ENCODE measurements at places on chromosomes 3 and 15.

- no peak for DNase-seq
- no peak overlapping the region for H3K4me3 ChIP-seq
- H3K27me3 ChIP-seq, result no peaks in the 10 kb centered on the region
Measured at GRCh38 chr3:60504827-60505457, 746.3 kb downstream of the FHIT start.

DNA sequence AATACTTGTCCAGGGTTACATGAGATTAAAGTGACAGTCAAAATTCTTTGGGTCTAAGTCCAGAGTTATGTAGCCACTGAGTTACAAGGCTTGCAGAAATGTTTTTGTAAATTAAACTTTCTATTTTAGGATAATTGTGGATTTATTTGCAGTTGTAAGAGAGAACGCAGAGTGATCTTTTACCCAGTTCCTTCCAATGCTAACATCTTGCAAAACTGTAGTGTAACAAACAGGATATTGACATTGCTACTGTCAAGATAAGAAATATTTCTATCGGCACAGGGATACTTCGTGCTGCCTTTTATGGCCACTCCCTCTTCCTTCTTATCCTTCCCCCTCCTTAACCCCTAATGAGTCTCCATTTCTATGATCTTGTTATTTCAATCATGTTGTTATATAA, 1022.9 kb downstream of the MCTP2 start:
- H3K27ac ChIP-seq, result no peak overlapping the region
- no peaks in the 10 kb centered on the region for H3K27me3 ChIP-seq
- no peak for DNase-seq

- DNase-seq, result no peak
- no peak overlapping the region for H3K4me3 ChIP-seq
- H3K27ac ChIP-seq, result no peak overlapping the region
- no peaks in the 10 kb centered on the region for H3K27me3 ChIP-seq
Measured at GRCh38 chr3:172321035-172321434, 127.2 kb downstream of the GHSR start.

GRCh38 chr15:68797191-68797590, 23.5 kb downstream of the ANP32A start:
- H3K4me1 ChIP-seq, result peaks cover 19% of the 10 kb centered on the region
- no peak overlapping the region for H3K27ac ChIP-seq
- DNase-seq, result no peak
- no peak overlapping the region for H3K4me3 ChIP-seq
- no peaks in the 10 kb centered on the region for H3K27me3 ChIP-seq

- no peaks in the 10 kb centered on the region for H3K4me1 ChIP-seq
- H3K27me3 ChIP-seq, result no peaks in the 10 kb centered on the region
- H3K4me3 ChIP-seq, result no peak overlapping the region
- no peaks in the 10 kb centered on the region for H3K36me3 ChIP-seq
- no peak for DNase-seq
Measured at GRCh38 chr15:77076323-77076915, 5.5 kb upstream of the TSPAN3 start.

GRCh38 chr15:34241376-34242330, 16.8 kb downstream of the EMC4 start:
- no peak overlapping the region for H3K4me3 ChIP-seq
- DNase-seq, result no peak
- H3K27me3 ChIP-seq, result no peaks in the 10 kb centered on the region

DNA sequence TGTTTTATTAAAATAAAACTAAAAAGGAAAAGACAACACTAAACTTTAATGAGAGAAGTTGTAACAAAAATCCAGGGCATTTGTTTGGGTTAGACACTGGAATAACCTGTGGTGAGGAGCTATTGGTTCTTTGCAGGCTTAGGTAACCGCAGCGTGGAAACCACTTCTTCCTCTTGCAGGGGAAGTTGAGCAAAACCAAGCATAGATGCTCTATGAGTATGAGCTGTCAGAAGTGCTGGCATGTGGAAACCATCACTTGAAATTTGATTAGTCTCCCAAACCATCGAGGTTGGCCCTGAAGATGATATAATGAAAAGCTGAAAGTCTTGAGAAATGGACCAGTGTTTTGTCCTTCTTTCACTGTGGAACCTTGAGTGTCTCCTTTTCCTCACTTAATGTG, 127.1 kb upstream of the RBMS3 start:
- H3K27me3 ChIP-seq, result no peaks in the 10 kb centered on the region
- no peak overlapping the region for H3K27ac ChIP-seq
- H3K4me3 ChIP-seq, result no peak overlapping the region
- no peaks in the 10 kb centered on the region for H3K4me1 ChIP-seq
- H3K36me3 ChIP-seq, result no peaks in the 10 kb centered on the region
- no peak for DNase-seq

GRCh38 chr3:99023590-99024192, 122.2 kb upstream of the DCBLD2 start:
- no peak overlapping the region for H3K4me3 ChIP-seq
- H3K36me3 ChIP-seq, result no peaks in the 10 kb centered on the region
- H3K4me1 ChIP-seq, result no peaks in the 10 kb centered on the region
- no peak for DNase-seq
- no peaks in the 10 kb centered on the region for H3K27me3 ChIP-seq

DNA sequence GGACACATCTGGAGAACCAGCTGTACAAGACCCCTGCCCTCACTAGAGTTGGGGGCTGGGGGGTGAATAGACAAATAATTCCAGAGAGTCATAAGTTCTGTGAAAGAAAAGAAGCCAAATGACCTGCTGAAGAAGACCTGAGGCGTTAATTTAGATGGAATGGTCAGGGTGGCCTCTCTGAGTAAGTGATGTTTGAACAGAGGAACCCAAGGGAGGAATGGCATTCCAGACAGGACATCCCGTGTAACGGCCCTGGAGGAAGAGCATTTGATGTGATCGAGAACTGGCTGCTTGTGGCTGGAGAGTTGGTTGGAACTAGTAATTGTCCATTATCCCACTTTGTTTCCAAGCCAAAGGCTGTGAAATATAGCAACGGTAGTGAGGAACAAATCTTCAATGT, 1.7 kb downstream of the NR2C2 start:
- H3K27ac ChIP-seq, result no peak overlapping the region
- H3K4me3 ChIP-seq, result peak overlapping the region; percentile 82
- no peaks in the 10 kb centered on the region for H3K36me3 ChIP-seq
- H3K4me1 ChIP-seq, result peaks cover 6% of the 10 kb centered on the region
- no peak for DNase-seq

GRCh38 chr3:5022187-5022965, 43.1 kb downstream of the BHLHE40 start:
- no peak overlapping the region for H3K4me3 ChIP-seq
- H3K4me1 ChIP-seq, result peaks cover 4% of the 10 kb centered on the region
- no peak for DNase-seq
- no peaks in the 10 kb centered on the region for H3K27me3 ChIP-seq
- no peaks in the 10 kb centered on the region for H3K36me3 ChIP-seq

GRCh38 chr15:57160823-57161560, 215.3 kb upstream of the CGNL1 start:
- peaks cover 2% of the 10 kb centered on the region for H3K4me1 ChIP-seq
- no peaks in the 10 kb centered on the region for H3K36me3 ChIP-seq

- no peaks in the 10 kb centered on the region for H3K4me1 ChIP-seq
- H3K36me3 ChIP-seq, result no peaks in the 10 kb centered on the region
- H3K27ac ChIP-seq, result no peak overlapping the region
- no peak overlapping the region for H3K4me3 ChIP-seq
- no peaks in the 10 kb centered on the region for H3K27me3 ChIP-seq
Measured at GRCh38 chr3:46453526-46454208, 11.0 kb downstream of the LTF start.

DNA sequence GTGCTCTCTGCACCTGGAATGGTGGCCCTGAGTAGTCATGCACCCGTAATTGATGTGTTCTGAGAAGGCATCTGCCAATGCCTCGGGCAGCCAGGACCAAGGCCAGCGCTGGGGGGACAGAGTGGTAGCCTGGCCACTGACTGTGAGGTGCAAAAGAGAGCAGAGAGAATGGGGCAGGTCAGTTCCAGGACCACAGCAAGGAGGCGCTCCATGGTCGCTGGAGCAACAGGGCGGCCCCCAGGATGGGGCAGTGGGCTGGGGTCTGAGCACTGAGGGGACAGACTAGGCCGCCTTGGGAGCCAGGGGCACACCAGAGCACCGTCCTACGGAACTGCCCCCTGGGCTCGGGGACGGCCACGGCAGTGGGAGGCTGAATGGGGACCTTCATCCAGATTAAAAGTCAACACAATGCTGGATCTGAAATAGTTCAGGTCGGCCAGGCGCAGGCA, 48.3 kb upstream of the IQSEC1 start:
- no peak overlapping the region for H3K4me3 ChIP-seq
- H3K36me3 ChIP-seq, result no peaks in the 10 kb centered on the region

DNA sequence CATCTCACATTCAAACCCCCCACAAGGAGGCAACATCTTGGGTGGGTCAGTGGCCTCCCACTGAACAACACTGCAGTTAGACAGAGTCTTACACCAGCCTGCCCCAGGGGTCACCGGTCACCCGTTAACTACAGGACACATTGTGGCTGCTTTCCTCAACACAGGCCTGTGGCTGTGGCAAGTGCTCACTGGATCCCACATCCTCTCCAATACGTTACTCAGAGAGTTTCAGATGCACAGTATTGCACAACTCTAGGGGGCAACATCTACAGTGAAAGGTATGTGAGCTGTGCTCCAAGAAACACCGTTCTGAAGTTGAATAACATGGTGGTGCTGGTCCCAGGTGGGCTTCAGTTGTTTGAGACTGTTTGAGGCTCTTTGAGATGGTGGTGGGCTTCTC, 41.0 kb downstream of the CTDSPL start:
- H3K4me1 ChIP-seq, result peaks cover 21% of the 10 kb centered on the region
- no peak overlapping the region for H3K4me3 ChIP-seq
- H3K27me3 ChIP-seq, result no peaks in the 10 kb centered on the region
- DNase-seq, result no peak
- no peaks in the 10 kb centered on the region for H3K36me3 ChIP-seq

DNA sequence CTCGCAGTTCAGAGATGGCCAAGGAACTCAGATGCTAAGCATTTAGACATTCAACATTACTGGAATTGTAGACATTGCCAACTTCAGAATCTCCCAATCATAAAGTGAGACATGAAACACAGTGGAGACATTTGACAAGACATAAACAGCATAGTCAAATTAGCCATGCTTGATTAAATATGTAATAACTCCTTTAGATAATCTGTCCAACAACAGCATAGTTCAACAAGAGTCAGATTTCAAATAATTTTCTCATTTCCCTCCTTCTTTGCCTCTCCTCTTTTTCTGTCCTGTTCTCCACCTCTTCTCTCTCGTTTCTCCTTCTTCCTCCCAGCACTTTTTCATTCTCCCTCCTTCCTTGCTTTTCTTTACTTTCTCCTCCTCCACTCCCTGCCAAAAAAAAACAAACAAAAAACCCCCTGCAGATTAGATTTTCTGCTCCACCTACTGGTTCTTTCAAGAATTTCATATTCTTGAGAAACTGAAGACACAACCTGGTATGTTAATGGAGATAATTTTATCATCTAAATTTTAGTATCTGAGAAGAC, 20.2 kb downstream of the CPOX start:
- H3K4me3 ChIP-seq, result no peak overlapping the region
- H3K27ac ChIP-seq, result no peak overlapping the region
- no peak for DNase-seq

DNA sequence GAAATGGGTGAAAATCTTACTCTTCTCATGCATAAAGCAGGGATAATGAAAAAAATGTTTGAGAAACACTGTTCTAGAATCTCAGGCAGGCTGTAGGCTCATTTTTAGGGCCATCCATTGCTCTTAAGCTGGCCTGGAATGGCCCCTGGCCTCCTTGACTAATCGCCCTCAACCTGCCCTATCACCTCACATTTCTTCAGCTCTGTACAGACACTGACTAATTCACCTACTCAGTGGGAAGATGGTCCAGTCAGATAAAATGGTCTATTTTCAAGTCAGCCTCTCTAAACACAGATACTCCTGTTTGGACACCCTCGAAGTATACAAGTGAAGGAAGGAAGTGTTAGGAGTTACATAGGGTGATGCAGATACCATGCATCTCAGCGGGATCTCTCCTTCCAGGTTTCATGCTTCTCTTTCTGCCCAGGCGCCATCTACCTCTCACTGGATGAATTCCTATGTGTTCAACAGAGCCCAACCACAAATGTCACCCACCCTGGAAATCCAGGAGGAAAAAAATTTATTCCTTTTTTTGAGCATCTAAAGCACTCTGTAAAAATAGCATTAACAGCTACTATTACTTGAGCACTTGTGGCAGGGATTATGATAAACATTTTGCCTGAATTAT, 12.1 kb downstream of the FMN1 start:
- H3K27ac ChIP-seq, result no peak overlapping the region
- no peaks in the 10 kb centered on the region for H3K27me3 ChIP-seq
- DNase-seq, result no peak
- H3K4me1 ChIP-seq, result no peaks in the 10 kb centered on the region

- H3K27ac ChIP-seq, result no peak overlapping the region
- H3K4me3 ChIP-seq, result no peak overlapping the region
- no peaks in the 10 kb centered on the region for H3K36me3 ChIP-seq
- no peak for DNase-seq
Measured at GRCh38 chr15:43238671-43239131, 17.9 kb upstream of the EPB42 start.

- H3K4me3 ChIP-seq, result no peak overlapping the region
- no peaks in the 10 kb centered on the region for H3K27me3 ChIP-seq
- DNase-seq, result no peak
- no peaks in the 10 kb centered on the region for H3K36me3 ChIP-seq
- peaks cover 6% of the 10 kb centered on the region for H3K4me1 ChIP-seq
- H3K27ac ChIP-seq, result no peak overlapping the region
Measured at GRCh38 chr15:74545086-74545485, 4.1 kb downstream of the ARID3B start.

GRCh38 chr3:171142985-171143384, 116.5 kb upstream of the SLC2A2 start:
- H3K4me1 ChIP-seq, result no peaks in the 10 kb centered on the region
- H3K4me3 ChIP-seq, result no peak overlapping the region
- no peaks in the 10 kb centered on the region for H3K36me3 ChIP-seq
- H3K27me3 ChIP-seq, result no peaks in the 10 kb centered on the region
- no peak overlapping the region for H3K27ac ChIP-seq
- DNase-seq, result no peak

GRCh38 chr3:134457376-134458074, 28.3 kb downstream of the ANAPC13 start:
- H3K36me3 ChIP-seq, result no peaks in the 10 kb centered on the region
- H3K27me3 ChIP-seq, result no peaks in the 10 kb centered on the region
- DNase-seq, result no peak
- H3K4me3 ChIP-seq, result no peak overlapping the region
- H3K4me1 ChIP-seq, result peaks cover 4% of the 10 kb centered on the region

DNA sequence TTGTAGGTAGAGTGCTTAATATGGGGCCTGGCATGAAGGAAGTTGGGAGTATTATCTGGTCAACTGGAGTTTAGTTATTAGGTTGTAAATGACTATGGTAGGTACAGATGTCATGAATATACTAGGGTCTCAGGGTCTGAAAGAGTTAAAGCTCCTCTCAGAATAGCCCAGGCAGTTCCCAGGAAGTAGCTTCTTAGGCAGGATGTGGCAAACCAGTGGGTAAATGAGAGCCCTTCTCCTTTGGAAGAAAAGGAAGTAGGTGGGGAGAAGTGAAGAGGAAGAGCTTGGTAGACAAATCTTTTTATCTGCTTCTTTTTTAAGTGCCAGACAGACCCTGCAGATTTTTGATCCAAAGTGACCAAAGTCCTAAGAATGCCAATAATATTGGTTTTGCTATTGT, 24.5 kb downstream of the MAP2K1 start:
- H3K36me3 ChIP-seq, result no peaks in the 10 kb centered on the region
- no peaks in the 10 kb centered on the region for H3K27me3 ChIP-seq
- H3K4me3 ChIP-seq, result no peak overlapping the region
- H3K4me1 ChIP-seq, result no peaks in the 10 kb centered on the region
